ENCODE measurements at places on chromosomes 16 and 17.

DNA sequence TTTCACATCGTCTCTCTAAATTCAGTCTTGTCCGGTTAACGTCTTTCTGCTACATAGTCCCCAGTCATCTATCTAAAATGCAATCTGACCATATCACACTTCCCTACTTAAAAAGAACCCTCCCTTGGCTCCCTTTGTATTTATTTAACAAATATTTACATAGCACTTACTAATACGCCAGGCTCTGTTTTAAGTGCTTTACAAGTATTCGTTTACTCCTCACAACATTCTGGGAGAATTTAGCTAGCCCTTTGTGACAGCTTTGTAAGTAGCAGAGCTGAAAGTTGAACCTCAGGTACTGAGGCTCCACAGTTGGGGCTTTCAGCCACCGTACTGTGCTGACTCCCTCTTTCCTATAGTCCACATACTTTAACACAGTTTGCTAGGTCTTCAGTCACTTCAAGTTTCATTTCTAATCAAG lies 9.2 kb downstream of the PAFAH1B1 start:
- no peak for DNase-seq

DNA sequence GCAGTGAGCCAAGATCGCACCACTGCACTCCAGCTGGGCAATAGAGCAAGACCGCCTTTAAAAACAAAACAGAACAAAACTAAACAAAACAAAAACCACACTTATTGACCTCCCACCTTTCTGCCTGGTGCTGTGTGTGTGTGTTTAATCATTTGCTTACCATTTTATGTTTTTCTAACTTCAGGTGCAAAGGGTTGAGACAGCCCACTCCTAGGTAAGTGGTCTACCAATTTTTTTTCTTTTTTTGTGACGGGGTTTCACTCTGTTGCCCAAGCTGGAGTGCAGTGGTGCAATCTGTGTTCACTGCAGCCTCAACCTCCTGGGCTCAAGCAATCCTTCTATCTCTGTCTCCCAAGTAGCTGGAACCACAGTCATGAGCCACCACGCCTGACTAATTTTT lies 65.8 kb downstream of the SALL1 start:
- no peak for DNase-seq

DNA sequence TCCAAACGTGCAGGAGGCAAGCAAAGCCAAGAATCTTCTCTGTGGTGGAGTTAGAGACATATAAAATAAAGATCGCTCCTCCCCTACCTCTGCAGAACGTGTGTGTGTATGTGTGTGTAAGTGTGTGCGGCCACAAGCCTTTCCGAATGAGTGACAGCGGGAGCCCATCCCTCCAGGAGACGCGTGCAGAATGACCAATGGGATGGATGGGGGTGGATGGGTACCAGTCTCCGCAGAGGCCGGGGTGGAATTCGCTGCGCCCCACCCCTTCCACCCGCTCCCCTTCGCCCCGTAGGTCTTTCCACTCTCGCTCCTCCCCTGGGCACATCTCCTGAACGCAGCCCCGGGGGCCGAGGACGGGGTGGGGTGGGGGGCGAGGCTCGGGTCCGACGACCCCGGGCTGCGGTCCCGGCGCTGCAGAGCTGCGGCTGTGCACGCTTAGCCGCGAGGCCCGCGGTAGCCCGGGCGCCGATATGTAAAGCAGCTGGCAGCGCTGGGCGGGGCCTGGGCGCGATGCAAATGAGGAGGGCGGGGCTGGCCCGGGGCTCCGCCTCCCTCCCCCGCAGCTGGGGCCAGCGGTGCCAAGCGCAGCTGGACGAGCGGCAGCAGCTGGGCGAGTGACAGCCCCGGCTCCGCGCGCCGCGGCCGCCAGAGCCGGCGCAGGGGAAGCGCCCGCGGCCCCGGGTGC lies at the start of gene PRKCB:
TSS of gene PRKCB (plus strand) at position 594 of the 688 bp plus-strand sequence.
- peak; percentile 83 for DNase-seq

GRCh38 chr17:21132428-21132827 lies 5.7 kb downstream of the DHRS7B start:
- no peak for DNase-seq

GRCh38 chr17:13631529-13631928 lies 29.8 kb upstream of the HS3ST3A1 start:
- DNase-seq = no peak

DNA sequence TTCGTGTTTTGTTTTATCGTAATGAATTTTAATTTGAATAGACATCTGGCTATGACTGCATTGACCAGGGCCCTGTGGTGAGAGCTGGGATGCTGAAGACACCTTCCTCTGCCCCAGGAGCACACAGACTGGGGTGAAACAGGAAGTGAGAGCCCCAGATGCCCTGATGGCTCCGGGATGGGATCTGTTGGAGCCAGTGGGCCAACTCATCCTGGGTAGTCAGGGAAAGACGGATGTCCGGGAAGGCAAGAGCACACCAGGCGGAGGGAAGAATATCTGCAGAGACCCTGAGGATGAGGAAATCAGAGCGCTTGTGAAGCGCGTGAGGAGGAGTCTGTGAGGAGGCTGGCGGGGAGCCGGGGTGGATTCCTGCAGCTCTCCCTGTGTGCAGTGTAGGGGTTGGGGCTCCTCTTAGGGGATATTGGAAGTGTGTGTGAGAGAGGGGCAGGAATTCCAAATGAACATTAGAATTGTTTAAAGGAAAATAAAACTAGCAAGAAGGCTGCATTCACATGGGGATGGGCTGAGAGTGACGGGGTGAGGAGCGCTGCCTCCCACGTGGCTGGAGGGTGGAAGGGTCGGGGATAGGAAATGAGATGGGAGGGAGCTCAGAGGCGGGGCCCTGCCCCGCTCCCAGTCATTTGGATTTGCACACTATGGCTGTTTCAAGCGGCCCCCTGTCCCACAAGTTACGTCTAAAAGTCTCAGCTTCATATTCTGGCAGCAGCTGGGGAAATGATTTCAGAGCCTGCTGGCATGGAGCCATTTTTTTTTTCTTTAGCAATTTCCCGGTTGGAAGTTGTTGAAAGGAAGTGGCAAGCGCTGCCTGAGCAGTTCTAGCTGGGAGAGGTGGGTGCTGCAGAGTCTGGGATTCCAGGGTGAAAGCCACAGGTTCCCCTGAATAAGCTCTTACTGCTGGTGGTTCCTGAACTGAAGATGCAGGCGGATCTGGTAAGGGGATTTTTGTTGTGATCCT lies 71.2 kb upstream of the LGALS9 start:
- DNase-seq = peak; percentile 80

GRCh38 chr17:77880711-77881450 lies 77.6 kb upstream of the TNRC6C start:
- no peak for DNase-seq

- DNase-seq = peak; percentile 75
Observed at GRCh38 chr17:42428141-42428944, 5.3 kb upstream of the CAVIN1 start.

- peak; percentile 63 for DNase-seq
Observed at GRCh38 chr17:68431661-68432071, 25.6 kb downstream of the WIPI1 start.

GRCh38 chr16:87344931-87345631 lies 27.9 kb upstream of the C16orf95 start:
- DNase-seq = no peak

GRCh38 chr17:75152922-75153779 lies 1.2 kb downstream of the JPT1 start:
- DNase-seq = peak; percentile 60

- DNase-seq = no peak
Observed at GRCh38 chr17:45022288-45022648, 29.2 kb downstream of the DCAKD start.

- peak; percentile 68 for DNase-seq
Observed at GRCh38 chr16:74999219-74999608, 390 bp downstream of the ZNRF1 start.

DNA sequence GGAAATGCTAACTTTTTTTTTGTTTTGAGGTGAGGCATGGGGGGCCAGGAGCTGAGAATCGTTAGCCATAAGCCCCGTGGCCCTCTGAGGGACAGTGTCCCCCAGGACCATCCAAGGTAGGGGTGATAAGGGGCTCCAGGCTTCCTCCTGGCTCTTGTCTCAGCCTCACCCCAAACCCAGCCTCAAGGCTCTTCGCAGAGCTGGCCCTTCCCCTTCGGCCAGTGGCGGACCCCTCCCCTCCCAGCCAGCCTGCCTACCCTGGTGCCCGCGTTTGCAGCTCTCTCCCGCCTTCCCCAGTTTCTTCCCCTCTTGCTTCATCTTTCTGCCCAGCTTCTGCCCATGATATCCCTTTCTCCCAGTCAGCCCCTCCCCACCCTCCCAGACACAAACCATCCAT lies 22.7 kb upstream of the ATP2A3 start:
- no peak for DNase-seq

DNA sequence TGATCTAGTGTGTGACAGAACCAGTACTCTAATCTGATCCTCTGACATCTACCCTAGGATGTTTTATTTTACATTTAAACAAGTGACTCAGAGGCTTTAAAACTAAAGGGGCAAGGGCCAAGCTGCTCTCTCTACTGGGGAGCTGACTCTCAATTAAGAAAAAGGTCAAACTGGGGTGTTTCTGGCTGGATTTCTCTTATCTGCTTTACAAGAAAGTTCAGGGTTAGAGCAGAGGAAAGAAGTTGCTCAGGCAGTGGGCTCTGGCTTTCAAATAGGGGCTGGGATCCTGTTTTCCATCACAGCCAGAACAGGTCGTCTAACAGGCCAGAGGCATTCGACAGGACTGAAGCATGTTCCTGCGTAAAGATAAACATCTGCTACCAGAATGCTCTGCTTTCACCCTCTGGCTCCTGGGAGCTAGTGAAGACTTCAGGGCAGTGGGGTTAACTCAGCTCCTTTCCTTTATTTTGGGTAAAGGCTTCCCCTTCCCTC lies 8.5 kb downstream of the MMP28 start:
- DNase-seq = no peak

GRCh38 chr17:72602517-72603419 lies 481.9 kb downstream of the SOX9 start:
- DNase-seq = no peak

- DNase-seq = peak; percentile 26
Observed at GRCh38 chr16:58636466-58636865, 6.8 kb upstream of the CNOT1 start.

GRCh38 chr17:45963889-45964288 lies 35.2 kb upstream of the STH start:
- no peak for DNase-seq

GRCh38 chr16:14562691-14563491 lies 67.2 kb downstream of the PARN start:
- DNase-seq = no peak

GRCh38 chr17:37239690-37240334 lies 136.0 kb upstream of the C17orf78 start:
- DNase-seq = no peak

DNA sequence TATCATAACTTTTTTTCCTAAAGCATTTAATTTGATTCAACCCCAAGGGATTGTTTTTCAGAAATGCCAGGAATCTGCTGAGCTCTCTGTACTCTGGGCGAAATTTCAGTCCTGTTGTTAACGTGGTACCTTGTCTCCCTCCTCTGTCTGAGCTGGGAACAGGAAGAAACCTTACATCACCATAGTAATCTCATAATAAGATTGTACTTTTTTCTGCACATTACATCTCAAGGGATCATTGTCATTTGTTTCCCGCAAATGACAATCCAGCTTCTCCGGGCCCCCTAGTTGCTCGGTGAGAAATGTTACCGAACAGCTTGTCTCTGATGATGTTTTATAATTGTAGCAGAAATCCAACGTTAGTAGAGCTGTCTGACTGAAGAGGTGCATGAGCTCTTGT lies 152.7 kb upstream of the ERCC4 start:
- DNase-seq = no peak

- DNase-seq = no peak
Observed at GRCh38 chr16:30399435-30400186, 4.4 kb downstream of the ZNF48 start.

DNA sequence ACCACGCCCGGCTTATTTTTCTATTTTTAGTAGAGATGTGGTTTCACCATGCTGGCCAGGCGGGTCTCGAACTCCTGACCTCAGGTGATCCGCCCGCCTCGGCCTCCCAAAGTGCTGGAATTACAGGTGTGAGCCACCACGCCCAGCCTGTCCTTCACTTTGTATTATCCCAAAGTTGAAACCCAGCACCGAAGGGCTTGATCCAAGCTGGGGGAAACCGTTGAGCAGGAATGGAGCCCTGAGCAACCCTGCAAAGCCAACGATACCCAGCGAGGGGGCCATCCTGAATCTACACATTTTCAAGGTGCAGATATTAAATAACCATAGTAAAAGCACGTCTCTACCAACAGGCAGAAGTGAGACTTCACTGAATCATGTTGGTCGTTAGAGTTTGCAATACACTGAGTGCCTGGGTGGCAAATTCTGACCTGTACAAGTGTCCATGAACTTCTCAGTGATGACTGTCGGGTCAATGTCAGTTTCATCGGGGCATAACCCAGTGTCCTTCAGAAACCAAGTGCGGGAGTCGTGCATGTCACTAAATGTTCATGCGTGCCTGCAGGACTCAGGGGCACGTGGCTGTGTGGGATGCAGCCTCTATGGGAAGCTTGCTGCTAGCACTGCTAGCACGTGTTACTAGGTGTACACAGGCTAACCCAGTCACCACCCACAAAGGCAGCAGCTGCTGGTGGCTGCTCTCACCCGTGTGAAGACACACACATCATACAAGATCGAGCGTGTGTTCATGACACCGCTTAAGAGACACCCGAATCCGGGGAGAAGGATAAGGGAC lies 10.5 kb upstream of the RBFOX3 start:
- peak; percentile 56 for DNase-seq

GRCh38 chr17:29613352-29613837 lies 9.3 kb downstream of the CORO6 start:
- peak; percentile 96 for DNase-seq

GRCh38 chr16:22194707-22195444 lies 11.2 kb upstream of the EEF2K start:
- DNase-seq = no peak

- DNase-seq = no peak
Observed at GRCh38 chr17:4235372-4236279, 28.2 kb downstream of the ANKFY1 start.

DNA sequence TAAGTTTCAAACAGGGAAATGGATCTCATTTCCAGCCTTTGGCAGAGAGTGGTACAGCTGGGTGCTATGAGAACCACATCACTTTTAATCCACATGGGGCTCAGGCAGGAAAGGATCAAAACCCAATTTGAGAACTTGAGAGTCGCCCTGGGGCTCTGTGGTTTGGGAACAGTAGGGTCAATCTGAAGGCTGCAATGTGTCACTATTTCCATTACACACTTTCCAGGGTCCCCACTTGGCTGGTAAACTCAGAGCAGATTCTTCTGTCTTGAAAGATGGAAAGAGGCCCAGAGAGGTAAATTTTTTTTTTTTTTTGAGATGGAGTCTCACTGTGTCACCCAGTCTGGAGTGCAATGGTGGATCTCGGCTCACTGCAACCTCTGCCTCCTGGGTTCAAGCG lies 6.7 kb upstream of the HIGD1B start:
- no peak for DNase-seq

DNA sequence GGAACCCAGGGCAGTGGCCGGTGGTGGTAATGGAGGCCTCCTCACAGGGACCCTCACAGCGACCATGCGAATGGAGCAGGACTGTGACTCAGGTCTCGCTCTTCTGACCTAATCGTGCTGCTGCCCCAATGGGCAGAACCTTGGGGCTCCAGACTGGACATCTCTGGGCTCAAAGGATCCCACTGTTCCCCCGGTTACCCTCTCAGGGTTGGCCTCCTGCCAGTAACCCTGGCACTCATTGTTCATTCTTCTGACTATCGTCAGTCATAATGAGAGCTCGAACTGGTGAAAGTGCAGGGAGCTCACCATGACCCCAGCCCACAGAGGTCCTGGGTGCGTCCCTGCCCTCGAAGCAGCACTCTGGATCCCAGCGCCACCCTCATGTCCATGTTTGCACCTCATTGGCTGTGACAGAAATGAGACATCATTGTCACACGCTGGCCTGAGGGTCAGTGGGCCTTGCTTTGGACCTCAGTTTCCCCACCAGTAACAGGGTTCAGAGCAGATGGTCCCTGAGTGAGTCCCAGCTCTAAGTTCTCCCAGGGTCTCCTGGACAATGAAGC lies 4.0 kb upstream of the NPRL3 start:
- no peak for DNase-seq

Data from suprapubic skin (tissue), 4 donors.